RPMI8226 (cell line): ENCODE measurements at places on chromosomes 11 and 22.

DNA sequence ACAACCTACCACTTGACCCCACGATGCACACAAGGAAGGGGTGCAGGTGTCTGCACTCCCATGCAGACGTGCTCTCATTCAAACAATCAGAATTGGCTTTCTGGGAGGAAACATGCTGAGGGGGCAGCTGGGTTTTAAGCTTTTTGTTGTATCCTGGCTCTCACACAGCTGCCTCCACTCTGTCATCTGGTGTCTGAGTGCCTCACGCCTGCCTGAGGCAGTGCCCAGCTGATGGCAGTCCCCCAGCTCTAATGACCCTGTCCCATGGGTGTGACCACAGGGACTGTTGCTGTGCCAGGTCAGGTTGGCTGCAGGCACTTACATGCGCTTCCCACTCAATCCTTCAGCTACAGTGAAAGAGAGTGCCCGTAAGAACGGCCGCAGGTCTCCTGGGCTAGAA, 53.7 kb downstream of the ARFGAP3 start:
- DNase-seq: no peak

DNA sequence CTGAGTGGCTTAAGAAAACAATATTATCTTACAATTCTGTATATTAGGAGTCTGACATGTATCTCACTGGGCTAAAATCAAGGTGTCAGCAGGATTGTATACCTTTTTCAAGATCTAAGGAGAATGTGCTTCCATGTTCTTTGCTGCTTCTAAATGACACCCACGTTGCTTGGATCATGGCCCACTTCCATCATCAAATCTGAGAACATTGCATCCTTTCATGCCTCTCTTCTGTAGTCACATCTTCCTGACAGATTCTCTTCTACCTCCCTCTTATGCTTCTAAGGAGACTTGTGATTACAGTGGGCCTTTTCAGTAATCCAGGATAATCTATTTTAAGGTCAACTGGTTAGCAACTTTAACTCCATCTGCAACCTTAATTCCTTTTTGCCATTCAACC, 499.4 kb downstream of the FAM181B start:
- DNase-seq: no peak

- DNase-seq: no peak
Measured at GRCh38 chr11:60953781-60954180, 1.8 kb upstream of the SLC15A3 start.

DNA sequence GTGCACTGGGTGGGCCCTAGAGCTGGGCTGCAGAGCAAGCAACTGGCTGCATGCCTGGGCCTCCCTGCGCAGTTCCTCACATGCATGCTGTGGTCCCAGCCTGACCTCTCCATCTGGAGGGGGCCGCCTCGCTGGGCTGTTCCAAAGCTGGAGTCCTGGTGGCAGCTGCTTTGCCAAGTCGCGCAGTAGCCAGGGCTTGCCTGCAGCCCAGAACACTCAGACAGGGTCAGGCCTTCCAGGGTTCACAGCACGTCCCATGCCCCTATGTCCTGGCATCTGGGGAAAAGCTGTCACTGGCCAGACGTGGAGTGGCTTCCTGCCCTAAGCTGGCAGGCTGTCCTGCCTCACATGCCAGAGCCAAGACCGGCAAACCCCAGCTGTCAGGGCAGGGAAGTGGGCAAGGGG, 16.5 kb upstream of the CDC42EP2 start:
- DNase-seq: no peak

GRCh38 chr11:119148720-119149017, 183 bp upstream of the ABCG4 start:
- no peak for DNase-seq

- peak; percentile 98 for DNase-seq
Measured at GRCh38 chr22:42399315-42400271, 32.6 kb downstream of the NFAM1 start.

DNA sequence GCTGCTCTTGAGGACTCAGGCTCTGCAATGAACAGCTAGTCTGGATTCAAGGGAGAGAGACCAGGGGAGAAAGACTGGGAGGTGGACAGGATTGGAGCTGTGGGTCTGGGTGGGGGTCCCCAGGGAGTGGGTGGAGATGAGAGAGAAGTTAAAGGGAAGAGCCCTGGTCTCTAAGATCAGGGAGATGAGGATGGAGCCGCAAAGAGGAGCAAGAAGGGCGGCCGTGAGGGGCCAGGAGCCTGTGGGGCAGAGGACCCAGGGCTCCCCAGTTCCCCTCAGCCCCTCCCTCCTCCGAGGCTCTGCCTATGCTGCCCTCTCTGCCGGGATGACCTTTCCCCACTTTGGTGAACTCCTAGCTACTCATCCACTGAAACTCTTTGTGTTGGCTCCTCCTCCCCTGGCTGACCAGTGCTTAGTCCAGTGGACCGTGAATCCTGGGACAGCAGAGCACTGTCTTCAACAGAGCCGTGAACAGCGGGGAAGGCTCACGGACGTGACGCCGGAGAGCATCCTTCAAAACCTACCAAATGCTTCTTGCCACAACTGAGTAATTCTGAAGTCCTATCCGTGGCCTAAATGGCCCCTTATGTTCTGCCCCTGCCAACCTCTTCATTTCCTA, 16.4 kb upstream of the RFPL3 start:
- no peak for DNase-seq

GRCh38 chr11:92048415-92048814, 176.2 kb upstream of the FAT3 start:
- DNase-seq: no peak

- no peak for DNase-seq
Measured at GRCh38 chr11:122517403-122518379, 137.8 kb upstream of the UBASH3B start.

DNA sequence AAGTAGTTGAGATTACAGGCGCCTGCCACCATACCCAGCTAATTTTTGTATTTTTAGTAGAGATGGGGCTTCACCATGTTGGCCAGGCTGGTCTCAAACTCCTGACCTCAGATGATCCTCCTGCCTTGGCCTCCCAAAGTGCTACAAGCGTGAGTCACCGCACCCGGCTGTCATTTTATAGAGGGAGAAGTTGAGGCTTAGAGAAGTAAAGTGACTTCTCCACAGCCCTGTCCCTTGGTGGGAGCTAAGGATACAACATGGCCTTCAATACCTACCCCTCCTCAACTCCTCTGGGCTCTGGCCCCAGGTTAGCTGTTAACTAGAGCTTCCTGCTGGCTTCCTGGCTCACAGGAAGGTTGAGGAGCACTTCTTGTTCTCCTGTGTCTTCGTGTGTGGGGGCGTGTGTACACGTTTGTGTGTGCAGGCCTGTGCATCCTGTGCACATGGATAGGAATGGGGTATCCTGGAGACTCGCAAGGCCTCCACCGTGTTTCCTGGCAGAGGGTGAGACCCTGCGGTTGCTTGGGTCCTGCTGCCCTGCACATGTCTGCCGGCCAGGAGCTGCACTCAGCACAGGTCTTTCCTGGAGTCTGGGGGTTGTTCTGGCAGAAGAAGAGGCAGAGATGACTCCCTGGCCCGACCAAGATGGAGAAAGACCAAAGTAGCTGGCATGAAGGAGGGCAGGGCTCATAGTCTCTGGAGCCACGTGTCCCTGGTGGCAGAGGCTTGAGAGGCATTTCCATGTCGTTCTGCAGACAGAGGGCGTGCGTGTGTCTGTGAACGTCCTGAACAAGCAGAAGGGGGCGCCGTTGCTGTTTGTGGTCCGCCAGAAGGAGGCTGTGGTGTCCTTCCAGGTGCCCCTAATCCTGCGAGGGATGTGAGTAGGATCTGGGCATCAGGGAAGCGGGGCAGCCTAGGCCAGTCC, 2.4 kb downstream of the SIDT2 start:
- DNase-seq: peak; percentile 83

DNA sequence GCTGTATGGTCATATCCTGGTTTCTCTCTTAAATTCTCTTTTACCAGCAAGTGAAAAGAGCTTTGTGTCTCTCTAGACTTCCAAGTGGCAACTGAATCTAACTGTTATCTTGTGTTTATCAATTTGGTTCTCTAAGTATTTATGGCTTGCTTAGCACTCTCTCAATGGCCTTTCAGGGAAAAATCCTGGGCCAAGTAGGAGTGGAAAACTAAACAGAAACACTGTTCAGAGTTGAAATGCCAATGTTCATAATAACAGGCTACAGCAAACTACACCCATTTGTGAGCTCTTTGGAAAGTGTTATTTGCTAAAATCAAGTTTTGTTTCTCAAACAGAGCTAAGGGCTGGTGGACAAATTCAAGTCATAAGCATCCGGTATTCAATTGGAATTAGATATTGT, 10.1 kb downstream of the MMP12 start:
- DNase-seq: no peak

- DNase-seq: peak; percentile 51
Measured at GRCh38 chr22:31036671-31037550, 44.2 kb upstream of the SMTN start.

GRCh38 chr11:70547821-70548670, 149.7 kb downstream of the CTTN start:
- DNase-seq: no peak
